ENCODE measurements at places on chromosomes 5 and 9. TPM values are rescaled to one million over a fixed set of nuclear protein-coding genes. Genes with fewer than 3 reads are reported as not detected.

DNA sequence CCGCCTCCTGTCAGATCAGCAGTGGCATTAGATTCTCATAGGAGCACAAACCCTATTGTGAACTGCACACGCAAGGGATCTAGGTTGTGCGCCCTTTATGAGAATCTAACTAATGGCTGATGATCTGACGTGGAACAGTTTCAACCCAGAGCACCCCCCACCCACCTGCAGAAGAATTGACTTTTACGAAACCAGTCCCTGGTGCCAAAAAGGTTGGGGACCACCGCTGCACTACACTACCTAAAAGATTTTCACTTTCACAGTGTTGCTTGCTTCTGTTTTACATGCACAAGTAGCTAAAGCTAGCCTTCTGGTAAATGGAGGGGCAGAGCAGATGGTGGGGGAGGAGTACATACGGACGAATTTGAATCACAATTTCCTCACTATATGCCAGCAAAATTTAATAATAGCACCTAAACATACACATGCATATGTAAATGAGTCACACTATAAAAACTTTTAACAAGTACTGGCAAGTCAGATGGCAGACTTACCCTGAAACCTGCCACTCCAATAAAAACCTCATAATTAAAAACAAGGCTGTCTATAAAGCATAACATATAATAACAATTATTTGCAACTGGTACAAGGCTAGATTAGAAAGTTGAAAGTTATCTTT is 24.0 kb upstream of the CDKN2B start:
- DNase-seq, result no peak

DNA sequence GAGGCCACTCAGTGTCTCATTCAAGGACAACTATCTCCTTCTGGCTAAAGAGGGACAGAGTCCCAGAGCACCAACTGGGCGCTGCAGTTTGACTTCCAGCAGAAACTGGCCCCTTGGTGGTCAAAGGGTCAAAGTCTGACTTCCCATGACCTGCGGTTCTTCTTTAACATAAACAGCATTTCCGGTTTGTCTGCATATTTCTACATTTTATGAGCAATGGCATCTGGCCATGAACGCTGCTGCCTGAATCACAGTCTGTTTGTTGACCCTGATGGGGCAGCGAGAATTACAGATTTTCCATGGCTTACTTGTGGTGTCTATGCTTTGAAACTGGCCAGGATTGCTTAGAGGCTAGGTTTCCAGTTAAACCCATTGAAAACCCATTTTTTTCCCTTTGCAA is 1.3 kb downstream of the TNFSF15 start:
- DNase-seq, result peak; percentile 12

GRCh38 chr5:177445052-177445916 is 1.3 kb upstream of the PRR7 start:
- DNase-seq, result no peak

- DNase-seq, result no peak
Measured at GRCh38 chr5:19855031-19855430, 133.0 kb downstream of the CDH18 start.

DNA sequence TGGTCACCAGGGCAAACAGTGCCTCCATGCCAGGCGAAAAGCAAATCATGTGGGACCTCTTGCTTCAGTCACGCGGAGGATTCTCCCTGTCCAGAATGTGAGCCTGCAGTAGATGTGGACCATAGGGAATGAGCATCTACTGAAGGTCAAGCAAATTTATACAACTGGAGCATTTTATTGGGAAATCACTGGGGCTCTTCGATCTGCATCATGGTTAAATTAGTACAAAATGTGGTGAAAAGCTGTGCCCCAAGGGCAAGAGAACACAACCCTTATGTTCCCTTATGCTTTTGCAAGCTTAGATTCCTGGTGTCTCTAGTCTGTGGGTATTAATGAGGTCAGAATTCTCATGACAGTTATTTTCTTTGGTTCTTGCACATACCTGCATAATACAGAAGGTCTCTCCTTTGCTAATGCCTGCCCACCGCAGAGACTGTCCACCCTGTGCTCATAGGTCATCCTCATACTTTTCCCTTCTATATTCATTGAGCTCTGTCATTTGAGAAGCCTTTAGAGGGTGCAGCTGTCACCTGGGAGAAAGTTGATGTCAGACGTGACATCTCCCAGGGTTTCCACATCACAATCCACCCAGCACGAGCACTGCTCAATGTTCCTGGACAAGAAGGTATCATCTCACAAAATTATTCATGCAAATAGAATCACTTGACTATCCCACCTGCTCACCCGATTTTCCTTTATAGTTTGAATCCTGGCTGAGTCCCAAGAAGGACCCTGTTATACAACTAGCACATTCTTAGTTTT is 111.7 kb downstream of the NXNL2 start:
- no peak for DNase-seq

The ZNF454 gene
- total RNA-seq, result 0.10 TPM

The RORB gene
- 0.08 TPM for total RNA-seq

The PCDHGB3 gene
- total RNA-seq, result 0.49 TPM

The NRG2 gene
- 20.2 TPM for total RNA-seq

The AK8 gene
- total RNA-seq, result 0.39 TPM

The PPP3R2 gene
- total RNA-seq, result not detected

- no peak for DNase-seq
Measured at GRCh38 chr5:21806943-21807342, 1046.2 kb downstream of the CDH12 start.

DNA sequence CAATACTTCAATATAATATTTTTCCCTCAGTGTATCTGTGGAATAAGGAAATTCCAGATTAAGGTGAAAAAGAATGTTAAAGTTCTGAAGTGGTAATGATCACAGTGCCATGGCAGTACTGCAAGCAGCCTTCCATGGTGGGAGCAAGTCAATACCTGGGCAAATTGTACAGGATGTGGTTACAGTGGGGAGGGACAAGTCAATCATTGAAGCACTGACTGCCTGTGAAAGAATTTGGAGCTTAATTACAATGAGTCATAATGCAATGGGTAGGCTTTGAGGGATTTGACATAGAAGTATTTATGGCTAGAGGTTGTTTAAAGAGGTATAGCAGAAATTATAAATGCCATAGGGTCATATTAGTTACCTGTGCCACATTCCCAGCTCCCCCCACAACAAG is 786.5 kb upstream of the ACO1 start:
- no peak for DNase-seq

The BHMT gene
- not detected for total RNA-seq

The TSSK1B gene
- total RNA-seq, result not detected

GRCh38 chr5:65967288-65968066 is 41.1 kb downstream of the ERBIN start:
- DNase-seq, result no peak

The NPR3 gene
- 0.10 TPM for total RNA-seq

GRCh38 chr9:107299437-107299836 is 16.4 kb downstream of the RAD23B start:
- DNase-seq, result no peak

The IFNA21 gene
- total RNA-seq, result not detected

DNA sequence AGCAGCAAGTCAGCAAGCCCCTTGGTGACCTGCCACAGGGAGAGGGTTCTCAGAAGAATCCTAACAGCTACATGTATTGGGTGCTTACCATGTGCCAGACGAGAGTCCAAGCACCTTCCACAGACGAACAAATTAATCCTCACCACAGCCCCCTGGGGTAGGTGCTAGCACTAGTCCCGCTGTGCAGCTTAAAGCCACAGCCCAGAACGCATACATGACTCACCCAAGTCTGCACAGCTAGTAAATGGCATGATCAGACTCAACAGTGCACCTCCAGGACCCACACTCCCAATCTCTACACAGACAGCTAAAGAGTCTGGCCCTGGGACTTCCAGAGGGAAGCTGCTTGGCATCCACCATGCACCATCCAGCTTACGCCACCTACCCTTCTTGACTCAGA is 111.5 kb downstream of the PAX5 start:
- no peak for DNase-seq

DNA sequence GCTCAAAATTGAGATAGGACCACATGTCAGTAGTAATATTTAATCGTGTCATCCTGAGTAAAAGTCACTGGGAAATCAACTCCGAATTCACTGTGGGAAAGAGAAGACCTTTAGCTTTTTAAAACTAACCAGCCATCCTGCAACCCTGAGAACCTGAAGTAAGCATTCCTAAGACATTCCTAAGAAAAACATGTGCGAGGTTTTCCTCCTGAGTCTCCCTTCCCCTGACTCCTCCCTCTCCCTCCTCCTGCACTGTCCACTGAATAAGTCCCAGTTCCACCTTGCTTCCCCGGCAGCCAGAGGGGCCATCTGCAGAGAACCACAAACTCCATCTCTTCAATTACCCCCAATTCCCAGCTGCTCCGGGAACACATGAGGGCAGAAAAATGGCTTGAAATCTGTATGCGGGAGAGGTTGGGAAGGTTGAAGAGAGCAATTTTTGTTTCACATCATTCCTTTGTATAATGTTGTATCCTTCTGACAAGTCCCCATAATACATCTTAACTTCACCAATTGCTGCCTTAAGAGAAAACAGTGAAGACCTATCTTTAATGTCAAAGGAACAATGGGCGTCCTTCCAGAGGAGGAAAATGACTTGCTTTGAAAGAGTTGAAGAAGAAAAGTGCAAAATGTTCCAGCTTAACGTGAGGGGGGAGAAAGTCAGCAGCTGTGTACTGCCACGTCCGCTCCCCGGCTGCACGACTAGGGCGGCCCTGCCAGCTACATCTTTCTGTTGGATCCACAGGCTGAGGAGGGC is 186.3 kb downstream of the ZNF462 start:
- DNase-seq, result no peak

- DNase-seq, result no peak
Measured at GRCh38 chr9:137461663-137462395, 2.7 kb upstream of the NSMF start.

- DNase-seq, result no peak
Measured at GRCh38 chr9:112852741-112853504, 37.8 kb downstream of the SLC46A2 start.

DNA sequence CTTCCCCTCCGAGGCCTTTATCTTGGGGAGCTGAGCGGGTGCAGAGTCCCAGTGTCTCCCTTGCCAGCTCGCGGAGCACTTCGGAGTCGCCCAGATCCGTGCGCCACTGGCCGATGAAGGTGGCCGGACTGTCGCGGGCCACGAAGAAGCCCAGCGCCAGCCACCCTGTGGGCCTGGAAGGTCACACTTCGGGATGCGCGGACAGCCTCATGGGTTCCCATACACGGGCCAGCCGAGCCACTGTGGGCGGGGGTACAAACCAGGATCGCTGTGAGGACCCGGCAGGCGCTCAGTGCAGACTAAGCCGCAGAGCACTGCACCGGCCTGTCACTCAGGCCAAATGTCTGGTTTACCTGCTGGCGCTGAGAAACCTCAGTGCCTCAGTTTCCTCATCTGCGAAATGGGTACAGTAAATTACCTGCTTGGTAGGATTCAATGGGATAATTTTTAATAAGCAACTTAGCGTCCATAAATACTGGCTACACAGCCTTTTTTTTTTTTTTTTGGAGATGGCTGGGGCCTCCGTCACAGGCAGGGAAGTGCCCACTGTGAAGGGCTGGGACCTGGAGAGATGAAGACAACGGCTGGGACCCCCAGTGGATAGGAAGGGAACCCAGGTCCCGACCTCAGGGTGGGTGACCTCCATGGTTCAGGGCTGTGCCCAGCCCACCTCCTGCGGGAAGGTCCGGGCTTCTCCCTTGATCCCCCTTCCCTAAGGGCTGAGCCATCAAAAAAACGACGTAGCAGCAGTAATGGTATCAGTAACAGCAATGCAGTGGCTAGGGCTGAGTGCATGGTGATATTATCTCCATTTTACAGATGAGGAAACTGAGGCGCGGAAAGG is 38.7 kb upstream of the CTSV start:
- no peak for DNase-seq

The IQGAP2 gene
- total RNA-seq, result 0.59 TPM

The THBS4 gene
- 0.31 TPM for total RNA-seq

GRCh38 chr9:26237256-26237655 is 559.0 kb upstream of the TUSC1 start:
- no peak for DNase-seq

The TMEM232 gene
- 0.21 TPM for total RNA-seq

The CCDC69 gene
- total RNA-seq, result 2.1 TPM

The C9orf153 gene
- not detected for total RNA-seq

The KIF4B gene
- 0.10 TPM for total RNA-seq

DNA sequence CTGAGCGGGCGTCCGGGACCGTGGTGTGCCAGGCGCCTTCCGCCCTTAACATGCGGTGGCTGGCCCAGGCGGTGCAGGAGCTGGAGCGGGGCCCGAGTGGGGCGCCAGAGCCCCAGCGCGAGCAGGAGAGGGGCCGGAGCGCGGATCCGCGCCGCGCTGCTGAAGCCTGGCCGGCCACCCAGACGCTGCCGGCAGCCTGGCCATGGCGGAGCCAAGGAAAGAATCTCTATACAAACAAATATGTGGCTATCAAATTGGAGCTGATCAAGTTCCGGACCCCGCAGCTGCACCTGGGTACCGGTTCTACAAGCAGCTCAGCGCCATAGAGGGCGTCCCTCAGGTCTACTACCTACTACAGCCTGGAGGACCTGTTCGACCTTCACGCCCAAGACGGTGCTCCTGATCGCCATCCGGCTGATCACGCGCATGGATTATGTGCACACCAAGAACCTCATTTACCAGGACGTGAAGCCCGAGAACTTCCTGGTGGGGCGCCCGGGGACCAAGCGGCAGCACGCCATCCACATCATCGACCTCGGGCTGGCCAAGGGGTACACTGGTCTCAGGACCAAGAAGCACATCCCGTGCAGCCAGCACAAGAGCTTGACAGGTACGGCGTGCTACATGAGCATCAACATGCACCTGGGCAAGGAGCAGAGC is 55.8 kb downstream of the JAK2 start:
- DNase-seq, result no peak

The TMEM171 gene
- 2.1 TPM for total RNA-seq

GRCh38 chr9:108212184-108212583 is 643.6 kb downstream of the ACTL7B start:
- no peak for DNase-seq

The SPATA6L gene
- 0.13 TPM for total RNA-seq

DNA sequence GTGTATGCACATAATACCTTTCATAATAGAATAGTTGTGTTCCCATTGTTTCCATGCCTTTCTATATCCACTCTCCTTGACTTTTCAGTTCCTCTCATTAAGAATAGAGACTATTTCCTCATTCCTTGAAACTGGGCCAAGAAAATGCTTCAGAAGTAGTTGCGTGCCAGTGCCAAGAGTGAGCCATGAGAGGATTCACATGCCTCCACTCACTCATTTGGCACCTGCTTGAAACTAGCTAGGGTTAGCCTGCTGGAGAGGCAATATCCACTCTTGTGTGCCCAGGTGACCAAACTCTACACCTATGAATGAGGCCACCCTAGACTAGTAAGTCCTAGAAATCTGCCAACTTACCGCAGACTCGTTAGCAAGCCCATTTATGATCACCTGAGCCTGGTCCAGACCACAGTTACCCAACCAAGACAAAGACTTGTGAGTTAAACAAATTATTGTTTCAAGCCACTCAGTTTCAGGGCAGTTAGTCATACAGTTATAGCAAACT is 276.3 kb downstream of the EPB41L4A start:
- no peak for DNase-seq

DNA sequence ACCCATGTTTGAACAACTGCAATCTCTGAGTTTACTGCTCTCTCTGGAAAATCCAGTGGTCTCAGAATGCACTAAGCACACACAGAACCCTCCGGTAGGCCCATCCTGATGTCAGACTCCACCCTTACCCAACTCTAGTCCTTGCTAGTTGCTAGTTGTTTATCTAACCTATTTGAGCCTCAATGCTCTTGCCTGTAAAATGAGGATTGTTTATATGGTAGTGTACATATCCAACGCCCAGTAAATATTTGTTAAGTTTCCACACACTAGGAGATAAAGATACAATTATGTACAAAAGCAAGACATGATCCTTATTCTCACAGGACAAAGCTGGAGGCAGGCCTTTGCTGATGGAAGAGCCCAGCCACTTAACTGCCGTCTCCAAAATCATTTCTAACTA is 192.2 kb downstream of the SPOCK1 start:
- DNase-seq, result no peak

All from Panc1 (cell line).